ENCODE measurements at places on chromosomes 3 and 15. TPM values are rescaled to one million over a fixed set of nuclear protein-coding genes. Genes with fewer than 3 reads are reported as not detected.

DNA sequence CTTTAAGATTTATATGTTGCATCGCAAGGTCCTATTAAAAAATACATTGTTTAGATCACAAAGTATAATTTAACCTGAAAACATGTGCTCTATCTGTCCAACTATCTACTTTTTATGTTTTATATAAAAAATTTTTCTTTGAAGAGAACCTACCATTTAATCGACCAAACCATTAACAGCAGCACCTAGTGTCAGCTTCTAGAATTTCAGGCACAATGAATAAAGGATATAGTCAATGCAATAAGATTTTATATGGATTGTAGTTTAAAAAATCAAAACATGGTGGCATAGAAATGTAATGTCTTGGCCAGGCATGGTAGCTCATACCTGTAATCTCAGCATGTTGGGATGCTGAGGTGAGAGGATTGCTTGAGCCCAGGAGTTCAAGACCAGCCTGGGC lies 313.7 kb downstream of the GAP43 start:
- no peak for DNase-seq
- no peaks in the 10 kb centered on the region for H3K27me3 ChIP-seq
- no peaks in the 10 kb centered on the region for H3K36me3 ChIP-seq
- no peak overlapping the region for H3K27ac ChIP-seq
- no peaks in the 10 kb centered on the region for H3K4me1 ChIP-seq

The MCCC1 gene
- 32.8 TPM for polyA plus RNA-seq

The ADAMTSL3 gene
- polyA plus RNA-seq = 0.96 TPM

DNA sequence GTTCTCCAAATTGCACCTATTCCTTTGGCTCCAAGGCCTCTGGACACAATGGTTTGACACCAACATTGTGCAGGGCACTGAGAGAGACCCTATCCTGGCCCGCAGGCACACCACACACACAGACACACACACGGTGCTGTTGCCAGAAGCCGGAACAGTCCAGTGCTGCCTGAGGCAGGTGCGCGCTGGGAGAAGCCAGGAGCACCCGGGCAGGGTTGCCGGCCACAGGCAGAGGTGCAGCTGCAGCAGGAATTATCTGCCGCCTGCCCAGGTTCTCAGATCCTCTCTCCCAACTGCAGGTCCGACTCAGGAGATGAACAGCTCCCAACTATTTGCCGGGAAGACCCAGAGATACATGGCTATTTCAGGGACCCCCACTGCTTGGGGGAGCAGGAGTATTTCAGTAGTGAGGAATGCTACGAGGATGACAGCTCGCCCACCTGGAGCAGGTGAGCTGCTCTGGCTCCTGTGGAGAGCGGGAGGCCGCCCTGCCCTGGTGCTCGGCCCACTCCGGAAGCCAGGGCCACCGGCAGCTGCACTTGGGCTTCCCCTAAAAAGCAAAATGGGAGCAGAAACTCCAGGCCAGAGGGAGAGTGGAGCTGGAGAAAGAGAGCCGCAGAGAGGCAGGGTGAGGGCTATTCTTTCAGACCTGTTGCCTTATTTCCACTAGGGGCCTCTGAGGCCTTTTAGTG lies 42.9 kb downstream of the CHDH start:
- no peak overlapping the region for H3K27ac ChIP-seq
- H3K36me3 ChIP-seq = no peaks in the 10 kb centered on the region
- DNase-seq = no peak
- H3K4me3 ChIP-seq = no peak overlapping the region

DNA sequence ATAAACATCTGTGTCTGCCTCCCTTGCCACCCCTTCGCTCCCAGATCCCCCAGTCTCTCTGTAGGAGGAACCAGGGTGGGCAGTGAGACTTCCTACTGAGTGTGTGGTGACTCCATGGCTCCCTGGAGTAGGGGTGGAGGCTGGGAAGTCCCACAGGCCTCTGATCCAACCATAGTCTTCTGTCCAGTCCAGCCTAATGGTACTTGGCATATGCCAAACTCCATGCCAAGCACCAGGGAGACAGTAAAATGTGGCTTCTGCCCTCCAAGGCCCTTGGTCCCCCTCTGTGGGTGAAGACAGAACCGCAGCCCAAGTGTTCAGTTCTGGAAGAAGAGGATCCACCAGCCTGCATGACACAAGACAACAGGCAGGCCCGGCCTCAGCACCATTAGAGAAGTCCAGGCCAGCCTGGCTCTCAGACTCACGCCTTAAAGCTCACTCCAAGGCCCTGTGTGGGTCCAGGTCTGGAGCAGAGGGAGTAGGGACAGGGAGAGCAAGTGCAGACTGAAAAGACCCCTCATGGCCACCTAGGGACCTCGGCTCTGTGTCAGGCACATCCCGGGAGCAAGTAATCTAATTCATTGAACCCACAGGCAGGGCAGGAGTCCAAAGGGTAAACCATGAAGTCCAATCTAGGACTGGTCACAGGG lies 112.7 kb downstream of the ETFA start:
- H3K4me1 ChIP-seq = peaks cover 10% of the 10 kb centered on the region
- no peaks in the 10 kb centered on the region for H3K27me3 ChIP-seq
- no peak for DNase-seq
- no peak overlapping the region for H3K4me3 ChIP-seq

- H3K36me3 ChIP-seq = no peaks in the 10 kb centered on the region
- H3K27ac ChIP-seq = no peak overlapping the region
- no peaks in the 10 kb centered on the region for H3K4me1 ChIP-seq
- no peaks in the 10 kb centered on the region for H3K27me3 ChIP-seq
- DNase-seq = no peak
- no peak overlapping the region for H3K4me3 ChIP-seq
Observed at GRCh38 chr3:101124125-101124524, 130.9 kb upstream of the ABI3BP start.

DNA sequence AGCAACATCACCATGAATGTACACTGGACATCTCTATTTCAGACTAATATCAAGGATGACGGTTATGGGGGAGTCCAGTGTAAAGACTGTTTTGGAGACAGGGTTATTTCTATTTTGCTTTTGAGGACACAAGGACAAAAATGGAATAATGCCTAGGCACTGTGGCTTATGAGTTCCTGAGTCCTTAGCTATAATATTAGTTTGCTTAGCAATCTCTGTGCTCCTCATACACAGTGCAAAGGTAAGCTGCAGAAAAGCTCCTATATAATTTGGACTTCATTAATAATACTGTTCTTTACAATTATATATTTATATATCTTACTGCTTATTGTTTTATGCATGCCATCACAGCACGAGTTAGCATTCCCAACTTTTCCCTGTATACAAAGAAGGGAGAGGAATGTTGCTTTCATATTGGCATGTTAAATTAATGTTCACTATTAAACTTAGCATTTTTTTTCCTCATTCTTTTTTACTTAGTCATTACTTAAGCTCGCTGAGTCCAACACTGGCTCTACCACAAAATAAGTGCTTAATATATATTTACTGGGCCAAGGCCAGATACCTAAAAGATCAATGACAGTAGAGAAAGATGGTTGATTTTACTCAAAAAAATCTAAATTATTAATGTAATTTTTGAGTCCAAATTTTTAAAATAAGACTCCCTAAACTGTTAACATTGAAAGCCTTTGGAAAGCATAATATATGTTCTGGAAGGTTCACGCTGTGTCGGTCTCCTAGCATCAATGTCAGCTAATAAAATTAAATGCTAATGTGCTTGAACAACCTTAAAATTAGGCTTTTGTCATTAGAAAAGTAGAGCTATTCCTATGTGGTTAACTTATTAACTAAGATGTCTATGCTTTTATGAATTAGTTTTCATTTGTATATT lies 13.8 kb downstream of the THBS1 start:
- no peaks in the 10 kb centered on the region for H3K27me3 ChIP-seq
- no peak overlapping the region for H3K4me3 ChIP-seq
- H3K27ac ChIP-seq = no peak overlapping the region
- H3K4me1 ChIP-seq = peaks cover 1% of the 10 kb centered on the region
- DNase-seq = no peak
